NCI-H2081 treated with DMSO at 0.1 percent for 48 hours (cell line): ENCODE measurements at places on chromosomes 5 and 9.

GRCh38 chr5:152288917-152289595, 116.0 kb downstream of the NMUR2 start:
- DNase-seq, result no peak

GRCh38 chr5:84790406-84790805, 405.7 kb upstream of the EDIL3 start:
- no peak for DNase-seq

DNA sequence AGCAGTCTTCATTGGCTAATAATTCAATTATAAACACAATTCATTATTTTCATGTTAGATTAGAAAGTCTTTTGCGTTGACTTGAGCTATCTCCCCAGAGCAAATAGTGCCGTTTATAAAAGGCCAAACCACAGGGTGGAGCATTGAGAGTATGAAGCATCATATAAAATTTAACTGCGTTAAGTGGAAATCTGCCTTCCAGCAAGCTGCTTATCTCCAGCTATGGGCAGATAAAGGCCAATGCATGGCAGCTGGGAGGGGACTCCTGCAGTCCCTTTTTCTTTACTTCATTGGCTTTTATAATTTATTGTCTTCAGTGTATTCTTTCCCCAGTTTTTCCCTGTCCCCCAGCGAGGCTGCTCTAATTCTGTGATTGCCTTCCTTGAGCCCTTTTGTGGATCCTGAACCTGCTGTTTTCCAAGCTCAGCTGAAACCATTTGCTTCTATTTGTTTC, 113.7 kb downstream of the TMEM232 start:
- DNase-seq, result no peak

DNA sequence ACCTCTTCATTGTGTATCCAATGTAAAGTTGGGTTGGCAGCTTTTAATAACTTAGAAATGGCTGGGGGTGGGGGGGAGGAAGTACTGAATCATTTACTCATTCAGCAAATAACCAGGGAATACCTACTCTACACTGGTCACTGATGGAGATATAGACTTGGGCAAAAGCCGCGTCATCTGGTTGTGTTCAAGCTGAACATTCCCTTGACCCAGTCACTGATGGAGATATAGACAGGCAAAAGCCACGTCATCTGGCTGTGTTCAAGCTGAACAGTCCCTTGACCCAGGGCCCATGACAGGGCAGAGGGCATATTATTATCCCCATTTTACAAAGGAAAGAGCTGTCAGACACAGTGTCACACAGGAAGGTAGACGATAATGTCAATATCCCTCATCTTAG, 32.6 kb downstream of the FOXI1 start:
- DNase-seq, result no peak

GRCh38 chr5:127608077-127608660, 40.7 kb upstream of the CTXN3 start:
- DNase-seq, result no peak

- DNase-seq, result no peak
These were observed 182.7 kb downstream of the TAF11L14 start for GRCh38 chr5:17816944-17817343.
